ENCODE measurements at places on chromosomes 4 and X.

- DNase-seq = no peak
Measured at GRCh38 chr4:167642250-167642649, 408.0 kb upstream of the SPOCK3 start.

DNA sequence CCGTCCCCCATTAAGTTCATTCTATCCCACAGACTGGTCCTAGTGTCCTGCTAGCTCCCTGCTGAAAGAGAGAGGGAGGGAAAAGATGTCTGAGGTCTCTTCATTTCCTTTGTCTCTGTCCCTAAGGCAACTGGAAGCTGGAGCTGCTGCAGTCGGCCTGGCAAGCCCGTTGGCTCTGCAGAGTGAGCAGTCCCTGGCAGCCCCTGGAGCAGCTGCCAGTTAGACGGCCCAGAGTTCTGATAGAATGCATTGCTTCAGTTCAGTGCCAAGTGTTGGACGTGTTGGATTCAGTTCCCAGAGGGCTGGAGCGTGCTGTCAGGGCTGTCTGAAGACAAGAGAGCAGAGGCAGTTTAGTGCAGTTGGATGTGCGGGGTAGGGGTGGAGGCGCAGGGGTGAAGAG lies 975 bp downstream of the KCNE5 start:
- DNase-seq = peak; percentile 35

GRCh38 chr4:155881555-155881954 lies 15.5 kb upstream of the ASIC5 start:
- DNase-seq = no peak

GRCh38 chr4:131509521-131509920 lies 1639.6 kb upstream of the PCDH10 start:
- DNase-seq = no peak

DNA sequence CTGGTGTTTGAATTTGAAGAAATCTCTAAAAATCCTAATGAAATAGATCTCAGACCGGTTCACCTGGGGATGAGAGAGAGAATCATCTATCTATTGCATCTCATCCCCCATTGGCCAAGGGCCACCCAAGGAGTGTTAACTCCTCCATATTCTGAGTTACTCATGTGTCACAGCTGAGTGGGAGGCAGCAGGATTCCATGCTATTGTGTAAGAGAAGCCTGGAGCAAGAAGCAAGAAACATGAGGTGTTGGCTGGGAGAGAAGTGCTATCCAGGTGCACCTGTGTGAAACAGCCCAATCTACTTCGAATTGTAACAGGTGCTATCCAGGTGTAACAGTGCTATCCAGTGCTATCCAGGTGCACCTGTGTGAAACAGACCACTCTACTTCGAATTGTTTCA lies 150.3 kb upstream of the MAOA start:
- DNase-seq = no peak

GRCh38 chr4:42683393-42683792 lies 26.5 kb upstream of the ATP8A1 start:
- no peak for DNase-seq

- no peak for DNase-seq
Measured at GRCh38 chrX:153644356-153645125, 2.5 kb upstream of the DUSP9 start.

GRCh38 chr4:164239976-164240375 lies 514.0 kb upstream of the SMIM31 start:
- no peak for DNase-seq

GRCh38 chr4:143353797-143354196 lies 17.1 kb downstream of the GAB1 start:
- no peak for DNase-seq

DNA sequence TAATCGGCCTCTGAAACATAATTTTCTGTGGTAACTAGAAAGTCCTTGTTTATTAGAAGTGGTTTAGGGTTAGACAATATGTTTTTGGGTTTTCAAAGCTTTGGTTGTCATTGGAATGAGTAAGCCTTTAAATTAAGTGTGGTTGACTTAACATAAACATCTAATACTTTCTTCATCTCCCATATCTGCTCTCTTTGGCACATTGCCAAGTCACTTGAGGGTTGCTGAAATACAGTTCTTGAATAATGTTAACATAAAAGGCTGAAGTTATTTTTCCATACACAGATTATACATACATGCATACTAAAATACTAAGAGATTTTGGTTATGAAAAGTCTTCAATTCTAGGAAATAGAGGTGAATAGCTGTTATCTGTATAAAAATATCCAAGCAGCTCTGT lies 241.7 kb upstream of the BMP3 start:
- DNase-seq = no peak

DNA sequence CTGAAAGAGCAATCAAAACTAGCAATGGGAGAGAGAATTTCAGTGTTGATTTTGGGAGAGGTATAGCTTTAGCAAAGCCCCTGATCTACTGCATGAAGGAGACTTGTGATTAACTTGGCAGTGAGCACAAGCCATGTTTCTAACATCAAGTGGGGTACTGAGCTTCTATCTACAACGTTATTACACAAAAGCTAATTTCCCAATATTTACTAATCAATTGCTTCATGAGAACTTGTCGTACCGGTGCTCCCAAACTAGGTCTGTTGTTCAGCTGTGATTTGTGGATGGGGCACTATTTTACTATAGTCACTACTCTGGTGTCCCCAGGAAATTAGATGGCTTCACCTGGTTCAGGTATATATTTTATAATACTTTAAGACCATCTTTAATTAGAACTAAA lies 16.2 kb downstream of the ANK2 start:
- no peak for DNase-seq

DNA sequence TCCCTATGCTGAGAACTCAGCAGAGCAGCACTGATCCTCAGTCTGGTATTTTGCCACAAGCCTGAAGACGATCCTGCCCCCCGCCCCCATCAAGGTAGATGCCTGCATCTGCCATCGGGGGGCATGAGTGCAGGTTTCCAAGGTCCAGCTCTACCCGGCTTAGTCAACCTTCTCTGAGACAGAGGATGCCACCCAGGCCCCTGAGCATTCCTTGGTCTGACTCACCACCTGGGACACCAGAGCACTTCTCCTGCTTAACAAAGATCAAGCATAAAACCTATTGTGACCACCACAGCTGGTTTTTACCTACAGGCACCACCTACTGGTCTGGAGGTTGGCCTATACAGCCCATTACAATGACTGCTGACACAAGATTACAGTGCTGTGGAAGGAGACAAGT lies 1168.1 kb downstream of the PCDH19 start:
- no peak for DNase-seq

- no peak for DNase-seq
Measured at GRCh38 chr4:41878170-41878969, 56.9 kb upstream of the TMEM33 start.

DNA sequence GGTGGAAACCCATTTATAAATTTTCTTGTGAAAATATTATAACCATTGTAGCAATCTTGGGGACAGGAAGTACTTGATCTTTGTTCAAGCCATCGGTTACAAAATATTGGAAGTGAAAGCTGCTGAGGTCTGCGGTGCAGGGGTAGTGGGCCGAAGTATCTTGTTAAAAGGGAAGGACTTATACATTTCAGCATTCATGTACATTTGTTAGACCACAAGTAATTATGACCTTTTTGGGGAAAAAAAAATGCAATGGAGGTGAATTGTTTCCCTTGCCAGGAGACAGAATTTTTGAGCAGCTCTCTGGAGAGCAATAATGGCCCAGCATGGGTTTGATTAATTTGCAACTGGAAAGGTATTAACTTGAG lies 121.3 kb downstream of the EGF start:
- DNase-seq = peak; percentile 34

DNA sequence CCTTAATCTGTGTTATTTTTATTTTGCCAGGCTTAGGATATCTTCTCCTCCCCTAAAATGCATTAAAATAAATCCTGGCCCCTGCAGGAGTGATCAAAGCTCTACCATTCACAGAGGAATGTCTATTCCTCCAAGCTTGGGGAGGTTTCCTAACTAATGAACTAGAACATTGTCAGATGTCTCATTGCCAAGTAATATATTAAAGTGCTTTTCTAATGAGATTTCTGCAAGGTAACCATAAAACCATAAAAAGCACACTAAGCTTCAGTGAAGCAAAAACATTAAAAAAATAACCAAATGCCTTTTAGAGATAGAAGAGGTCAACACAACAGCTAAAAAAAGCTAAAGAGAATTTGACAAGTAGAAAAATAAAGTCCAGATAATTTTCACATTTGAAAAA lies 34.8 kb downstream of the IGFBP7 start:
- DNase-seq = no peak

- DNase-seq = no peak
Measured at GRCh38 chr4:3054169-3054759, 20.1 kb downstream of the HTT-AS start.

GRCh38 chr4:189656641-189657040 lies 284.0 kb upstream of the FRG1 start:
- DNase-seq = no peak

- DNase-seq = no peak
Measured at GRCh38 chrX:114017086-114017485, 566.8 kb upstream of the HTR2C start.

DNA sequence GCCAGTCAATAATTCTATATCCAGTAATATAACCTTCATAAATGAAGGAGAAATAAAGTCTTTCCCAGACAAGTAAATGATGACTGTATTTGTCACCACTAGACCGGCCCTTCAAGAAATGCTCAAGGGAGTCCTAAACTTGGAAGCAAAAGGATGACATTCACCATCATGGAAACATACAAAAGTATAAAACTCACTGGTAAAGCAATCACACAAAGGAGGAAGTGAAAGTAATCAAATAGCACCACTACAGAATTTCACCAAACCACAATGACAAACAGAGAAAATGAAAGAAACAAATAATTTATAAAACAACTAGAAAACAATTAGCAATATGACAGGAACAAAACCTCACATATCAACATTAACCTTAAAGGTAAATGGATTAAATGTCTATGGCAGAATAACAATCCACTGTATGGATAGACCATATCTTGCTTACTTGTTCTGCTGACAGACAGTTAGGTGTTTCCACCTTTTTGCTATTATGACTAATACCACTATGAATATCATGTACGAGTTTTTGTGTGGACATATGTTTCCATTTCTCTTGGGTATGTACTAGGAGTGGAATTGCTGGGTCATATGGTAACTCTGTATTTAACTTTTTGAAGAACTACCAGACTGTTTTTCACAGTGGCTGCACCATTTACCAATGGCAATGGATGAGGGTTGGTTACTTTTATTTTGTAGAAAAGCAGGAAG lies 44.9 kb downstream of the NAT8L start:
- no peak for DNase-seq

- no peak for DNase-seq
Measured at GRCh38 chrX:47645530-47645929, 4.8 kb downstream of the ELK1 start.

DNA sequence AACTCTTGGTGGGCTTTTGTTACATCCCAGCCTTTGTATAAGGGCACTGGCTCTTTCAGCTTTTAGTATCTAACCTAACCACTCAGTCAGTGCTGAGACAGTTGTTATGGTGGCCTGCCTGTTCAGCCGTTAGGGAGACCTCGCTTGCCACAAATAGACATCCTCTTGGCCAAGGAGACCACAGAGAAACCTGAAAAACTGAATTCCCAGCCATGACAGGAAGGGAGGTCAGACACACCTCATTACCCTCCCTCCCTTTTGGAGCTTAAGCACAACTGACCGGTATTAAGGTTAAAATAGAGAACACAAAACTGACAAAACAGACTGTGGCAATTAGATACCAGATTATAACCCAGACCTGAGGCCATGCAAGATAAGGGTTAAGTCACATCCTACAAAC lies 1639.3 kb downstream of the RPA4 start:
- no peak for DNase-seq

DNA sequence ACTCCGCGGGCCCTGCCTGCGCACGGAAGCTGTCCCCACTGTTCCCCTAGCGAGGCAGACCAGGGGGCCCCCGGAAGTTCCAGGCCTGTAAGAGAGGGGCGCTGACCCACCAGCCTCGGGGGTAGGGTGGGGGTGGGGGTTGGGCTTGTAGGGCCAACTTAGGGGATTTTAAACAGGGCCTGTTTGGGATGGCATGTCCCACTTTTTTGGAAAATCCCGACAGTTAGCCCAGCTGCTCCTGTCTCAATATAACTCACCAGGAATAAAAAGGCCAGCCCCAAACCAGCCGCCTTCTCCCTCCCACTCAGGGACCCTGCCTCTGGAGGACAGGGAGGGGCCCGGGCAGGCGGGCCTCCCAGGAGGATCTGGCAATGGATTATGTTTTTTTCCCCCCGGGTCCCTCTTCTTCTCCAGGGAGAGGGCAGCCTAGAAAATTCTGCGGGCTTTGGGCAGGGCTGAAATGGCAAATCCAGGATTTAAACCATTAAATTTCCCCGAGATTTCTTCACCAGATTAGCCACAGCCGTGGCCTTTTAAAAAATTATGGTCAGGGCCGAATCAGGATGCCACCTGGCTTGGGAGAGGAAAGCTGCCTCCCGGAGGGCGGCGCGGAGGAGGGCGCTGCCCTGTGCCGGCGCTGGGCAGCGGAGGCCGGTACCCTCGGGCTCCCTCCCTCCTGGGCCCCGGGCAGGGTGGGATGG lies 957 bp downstream of the PPP2R2C start:
- DNase-seq = no peak

DNA sequence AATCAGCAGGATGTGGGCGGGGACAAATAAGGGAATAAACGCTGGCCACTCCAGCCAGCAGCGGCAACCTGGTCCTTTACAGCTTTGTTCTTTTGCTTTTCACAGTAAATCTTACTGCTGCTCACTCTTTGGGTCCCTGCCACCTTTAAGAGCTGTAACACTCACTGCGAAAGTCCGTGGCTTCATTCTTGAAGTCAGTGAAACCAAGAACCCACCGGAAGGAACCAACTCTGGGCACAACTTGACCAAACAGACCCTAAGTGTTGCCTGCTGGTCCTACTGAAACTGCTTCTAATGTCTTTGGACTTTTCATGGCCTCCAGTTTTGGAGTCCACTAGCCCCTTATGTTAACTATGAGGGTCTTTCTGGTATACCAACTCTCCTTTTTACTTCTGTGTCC lies 566.2 kb upstream of the IGFBP7 start:
- no peak for DNase-seq

DNA sequence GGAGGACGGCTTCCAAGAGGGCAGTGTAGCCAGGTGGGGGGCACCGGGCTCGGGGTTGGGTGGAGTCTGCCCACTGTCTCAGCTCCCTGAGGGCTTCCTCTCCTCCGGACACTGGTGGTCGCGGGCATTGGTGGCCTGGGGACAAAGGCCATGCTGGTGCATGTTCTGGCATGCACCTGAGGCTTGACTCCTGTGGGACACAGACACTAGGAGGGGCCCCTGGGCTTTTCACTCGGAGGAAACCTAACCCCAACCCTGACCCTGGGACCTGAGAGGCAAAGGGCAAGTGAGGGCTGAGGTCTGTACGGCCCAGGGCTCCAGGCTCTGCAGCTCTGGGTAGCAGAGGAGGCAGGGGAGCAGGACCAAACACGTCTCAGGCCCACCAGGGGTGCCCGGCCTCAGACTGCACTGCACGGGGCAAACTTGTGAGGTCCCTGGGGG lies 22.3 kb upstream of the FGFR3 start:
- no peak for DNase-seq

DNA sequence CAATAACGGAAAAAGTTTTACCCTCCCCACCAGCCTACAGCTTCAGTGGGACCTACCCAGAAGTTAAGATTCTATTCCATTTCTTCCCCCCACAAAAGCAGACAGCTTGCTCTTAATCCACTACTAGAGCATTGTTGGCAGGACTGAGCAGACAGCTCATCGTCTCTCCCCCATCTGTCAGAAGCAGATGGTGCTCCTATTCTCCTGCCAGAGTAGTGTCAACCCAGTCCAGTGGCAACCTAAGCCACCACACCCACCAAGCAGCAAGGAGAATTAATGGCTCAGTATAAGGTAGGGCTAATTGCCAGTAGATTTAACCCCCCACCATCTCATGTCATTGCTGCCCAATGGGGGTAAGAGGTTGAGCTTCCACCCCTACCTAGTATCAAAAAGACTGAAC lies 62.0 kb downstream of the AWAT2 start:
- peak; percentile 31 for DNase-seq

GRCh38 chrX:56429581-56429980 lies 133.8 kb upstream of the UBQLN2 start:
- DNase-seq = peak; percentile 8
